GF-D8 (cell line): ENCODE measurements at places on chromosomes 3 and 15.

GRCh38 chr3:42656680-42657610, 3.4 kb downstream of the ZBTB47 start:
- DNase-seq: no peak

DNA sequence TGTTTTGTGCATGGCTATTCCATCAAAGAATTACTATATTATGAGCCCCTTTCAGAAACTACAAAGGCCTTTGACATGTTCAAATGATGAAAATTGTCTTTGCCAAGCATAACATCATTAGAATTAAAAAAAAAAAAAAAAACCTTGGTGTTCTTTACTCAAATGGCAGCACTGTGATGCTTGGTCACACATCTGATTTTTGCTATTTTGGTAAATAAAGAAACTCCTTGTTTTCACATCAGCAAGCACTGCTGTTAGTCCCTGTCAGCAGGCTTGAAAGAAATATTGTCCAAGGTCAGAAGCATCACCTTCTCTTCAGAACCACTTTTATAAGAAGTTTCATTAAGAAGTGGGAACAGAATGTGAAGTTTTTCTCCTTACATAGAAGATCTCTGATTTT, 537.3 kb downstream of the MFSD1 start:
- DNase-seq: no peak

GRCh38 chr15:48645558-48646330, at the start of gene FBN1:
Gene FBN1, minus strand, starts transcription at chr15:48645709. Its CDS starts 940 bp downstream, at chr15:48644769.
- no peak for DNase-seq

- DNase-seq: no peak
Measured at GRCh38 chr3:156902916-156903315, 76.8 kb downstream of the LEKR1 start.

DNA sequence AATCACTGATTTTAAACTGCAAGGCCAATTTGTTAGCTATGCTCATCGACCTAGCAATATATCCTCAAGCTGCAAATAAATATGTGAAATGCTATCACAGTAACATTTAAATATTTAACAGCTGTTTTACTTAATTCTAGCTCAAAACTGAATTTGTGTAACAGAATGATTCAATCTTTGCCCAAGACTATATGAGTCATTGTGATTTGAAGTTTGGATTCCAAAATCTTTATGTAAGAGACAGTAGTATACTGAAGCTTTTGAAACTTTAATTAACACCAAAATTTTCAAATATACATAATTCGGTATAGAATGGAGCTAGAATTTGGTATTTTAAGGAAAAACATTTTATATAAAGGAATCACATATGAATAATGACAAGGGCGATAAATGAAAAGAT, 603.0 kb upstream of the ROBO2 start:
- DNase-seq: no peak

DNA sequence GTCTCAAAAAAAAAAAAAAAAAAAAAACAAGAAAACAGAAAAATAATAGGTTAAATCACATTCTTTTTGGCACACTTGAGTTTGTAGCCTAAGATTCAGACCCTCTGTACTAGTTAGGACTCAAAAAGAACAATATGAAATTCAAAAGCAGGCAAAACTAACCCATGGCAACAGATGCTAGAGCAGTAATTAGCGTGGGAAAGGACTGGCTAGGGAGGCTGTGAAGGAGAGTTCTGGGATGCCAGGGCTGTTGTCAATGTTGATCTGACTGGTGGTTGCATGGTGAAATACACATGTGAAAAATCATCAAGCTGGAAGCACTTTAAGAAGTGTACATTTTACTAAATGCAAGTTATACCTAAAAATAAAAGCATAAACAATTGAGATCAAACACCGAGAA, 35.6 kb downstream of the KLHL6 start:
- no peak for DNase-seq

DNA sequence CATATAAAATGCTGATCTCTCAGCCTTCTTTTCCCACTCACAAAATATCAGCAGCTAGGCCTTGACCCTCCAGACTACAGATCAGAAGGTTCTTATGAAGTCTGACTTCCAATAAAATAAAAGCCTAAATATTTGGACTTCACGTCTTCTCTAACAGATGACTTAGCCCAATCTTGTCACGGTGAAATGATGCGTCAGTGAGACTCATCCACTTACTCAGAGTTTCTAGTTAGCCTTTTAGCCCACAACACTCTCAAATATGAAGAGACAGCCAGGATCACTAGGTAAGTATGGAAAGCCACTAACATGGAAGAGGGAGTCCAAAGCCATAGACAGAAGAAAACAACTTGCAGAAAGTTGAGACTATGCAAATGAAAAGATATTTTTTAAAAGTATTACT, 601.2 kb downstream of the PYDC2 start:
- DNase-seq: no peak

- DNase-seq: no peak
Measured at GRCh38 chr3:121482660-121483059, 63.1 kb downstream of the POLQ start.

DNA sequence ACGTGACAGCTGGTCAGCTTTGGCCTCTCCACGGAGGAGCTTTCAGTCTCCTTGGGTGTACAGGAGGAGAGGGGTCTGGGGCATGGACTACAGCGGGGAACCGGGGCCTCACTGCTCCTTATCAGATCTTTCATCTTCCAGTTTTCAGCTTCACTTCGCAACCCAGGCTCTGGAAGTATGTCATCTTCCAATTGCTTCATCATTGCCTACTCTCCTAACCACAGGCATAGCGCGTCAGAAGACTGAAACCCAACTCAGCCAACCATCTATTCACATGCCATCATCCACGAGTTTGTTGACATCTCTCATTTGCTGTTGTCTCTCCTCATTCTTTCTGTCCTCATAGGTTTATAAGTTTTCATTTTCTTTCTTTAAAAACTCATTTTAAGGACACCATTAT, 119.5 kb downstream of the MYLK start:
- peak; percentile 7 for DNase-seq

DNA sequence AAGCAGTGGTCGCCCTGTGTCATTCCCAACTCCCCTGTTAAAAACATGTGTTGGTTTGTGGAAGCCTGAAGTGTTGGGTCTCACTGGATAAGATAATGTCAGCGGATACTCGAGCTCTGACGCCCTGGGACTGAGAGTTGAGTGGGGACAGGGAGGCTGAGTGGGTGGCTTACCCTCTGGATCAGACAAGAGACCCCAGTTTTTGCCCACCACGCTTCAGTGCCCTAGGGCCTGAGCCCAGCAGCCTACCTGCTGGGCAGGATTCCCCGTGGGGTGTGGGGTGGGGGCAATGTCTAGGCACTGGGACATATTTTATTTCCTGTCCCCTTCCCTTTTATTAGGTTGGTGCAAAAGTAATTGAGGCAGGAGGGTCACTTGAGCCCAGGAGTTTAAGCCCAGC, 75.0 kb downstream of the SMAD6 start:
- no peak for DNase-seq

DNA sequence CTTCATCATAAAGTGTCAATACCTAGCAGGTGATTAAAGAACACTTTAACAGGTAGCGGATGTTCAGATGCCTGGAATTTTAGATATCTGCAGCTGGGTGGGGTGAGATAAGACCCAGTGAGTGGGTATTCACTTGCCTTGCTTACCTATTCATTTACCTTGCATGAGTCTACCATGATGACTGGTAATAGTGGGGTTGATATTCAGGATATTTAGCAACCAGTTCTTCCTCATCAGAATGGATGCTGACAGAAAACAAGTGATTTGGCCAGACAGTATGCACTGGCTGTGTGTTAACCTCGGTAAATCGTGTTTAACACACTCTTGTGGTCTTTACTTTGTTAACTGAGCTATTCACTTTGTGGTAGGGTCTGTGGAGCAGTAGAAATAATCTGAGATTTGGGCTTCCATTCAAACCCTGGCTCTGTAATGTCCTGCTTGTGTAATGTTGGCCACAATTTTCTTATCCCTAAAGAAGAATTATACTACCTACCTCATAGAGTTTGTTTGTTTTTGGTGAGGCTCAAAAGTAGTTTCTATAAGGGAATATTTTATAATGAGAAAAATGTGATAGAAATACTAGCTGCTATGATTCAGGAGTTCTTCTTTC, 391.9 kb upstream of the TBL1XR1 start:
- no peak for DNase-seq

DNA sequence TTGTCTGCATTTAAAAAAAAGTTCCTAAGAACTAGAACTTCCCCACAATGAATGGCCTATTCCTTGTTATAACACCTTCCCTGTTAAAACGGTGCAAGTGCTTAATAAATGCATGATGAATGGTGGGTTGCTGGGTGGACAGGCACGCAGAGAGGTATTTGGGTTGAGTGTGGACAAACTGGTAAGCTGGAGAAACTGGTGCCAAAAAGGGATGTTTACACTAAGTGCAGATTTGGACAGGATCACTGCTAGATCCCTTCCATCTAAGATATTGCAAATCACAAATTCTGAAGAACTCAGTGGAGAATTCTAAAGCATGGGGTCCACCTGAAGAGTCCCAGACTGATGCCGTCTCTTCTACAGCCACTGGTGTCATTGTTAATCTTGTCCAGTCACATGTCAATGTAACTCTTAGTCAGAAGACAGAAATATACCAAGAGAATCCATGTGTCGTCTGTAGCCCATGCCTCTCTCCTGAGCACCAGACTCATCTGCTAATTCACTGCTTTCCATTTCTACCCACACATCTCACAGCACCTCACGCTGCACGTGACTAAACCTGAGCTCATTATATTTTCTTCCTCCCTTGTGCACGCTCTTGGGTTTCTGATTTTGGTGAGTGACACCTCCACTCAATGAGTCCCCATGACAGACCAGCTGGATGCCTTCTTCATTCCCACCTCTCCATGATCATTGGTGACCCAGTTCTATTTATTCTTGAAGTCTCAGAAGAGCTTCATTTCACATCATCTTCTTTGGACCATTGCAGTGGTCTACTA, 328.9 kb downstream of the THSD4 start:
- no peak for DNase-seq

- no peak for DNase-seq
Measured at GRCh38 chr3:10933470-10933804, 59.1 kb upstream of the SLC6A1 start.

DNA sequence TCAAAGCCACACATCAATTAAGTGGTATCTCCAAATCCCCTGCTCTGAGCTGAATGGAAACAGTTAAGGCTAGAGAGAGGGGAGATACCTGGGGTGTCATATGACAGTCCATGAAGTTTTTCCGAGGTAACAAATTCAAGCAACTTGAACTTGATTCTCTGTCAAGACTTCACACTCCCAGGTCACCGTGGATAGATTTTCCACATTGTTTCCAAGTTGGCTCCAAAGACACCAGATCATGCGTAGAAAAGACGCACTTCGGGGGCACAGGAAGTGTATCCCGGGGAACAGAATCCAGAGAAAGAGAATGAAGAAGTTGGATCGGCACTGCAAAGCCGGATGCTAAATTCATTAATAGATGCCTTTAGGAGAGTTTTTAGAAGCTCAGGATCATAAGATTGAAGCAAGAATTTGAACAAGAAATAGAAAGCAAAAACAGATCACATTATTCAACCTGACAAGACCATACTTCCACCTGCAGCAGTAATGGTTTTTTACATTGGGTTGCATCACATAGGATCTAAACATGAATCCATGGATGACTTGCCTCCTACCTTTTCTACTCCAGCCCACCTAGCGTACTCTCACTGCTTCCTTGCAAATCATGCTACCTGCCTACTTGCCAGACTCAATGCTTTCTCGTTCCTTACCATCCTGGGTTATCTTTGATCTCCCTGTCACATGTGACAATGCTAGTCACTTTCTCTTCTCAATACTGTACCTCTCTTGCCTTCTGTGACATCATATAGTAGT, 253.0 kb upstream of the ADAMTS9 start:
- DNase-seq: no peak

DNA sequence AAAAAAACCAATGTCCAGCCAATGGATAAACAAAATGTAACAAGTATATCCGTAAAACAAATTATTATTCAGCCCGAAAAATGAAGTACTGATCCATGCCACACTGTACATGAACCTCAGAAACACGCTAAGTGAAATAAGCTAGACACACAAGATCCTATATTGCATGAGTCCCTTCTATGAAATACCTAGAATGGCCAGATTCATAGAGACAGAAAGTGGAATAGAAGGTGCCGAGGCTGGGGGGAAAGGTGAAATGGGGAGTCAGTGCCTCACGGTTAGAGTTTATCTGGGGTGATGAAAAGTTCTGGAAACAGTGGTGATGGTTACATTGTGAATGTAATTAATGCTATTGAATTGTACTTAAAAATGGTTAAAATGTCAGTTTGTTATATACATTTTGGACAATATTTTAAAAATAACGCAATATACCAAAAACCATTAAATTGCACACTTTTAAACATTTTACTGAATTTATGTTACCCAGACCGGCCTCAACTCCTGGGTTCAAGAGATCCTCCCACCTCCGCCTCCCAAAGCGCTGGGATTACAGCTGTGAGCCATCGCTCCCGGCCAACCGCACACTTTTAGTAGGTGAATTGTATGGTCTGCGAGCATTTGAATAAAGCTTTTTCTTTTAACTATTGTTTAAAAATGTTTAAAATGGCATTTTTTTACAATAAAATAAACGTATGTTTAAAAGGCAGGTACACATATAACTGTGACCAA, 2.1 kb downstream of the RNF168 start:
- DNase-seq: no peak

- DNase-seq: no peak
Measured at GRCh38 chr3:24060055-24060454, 115.0 kb downstream of the NR1D2 start.

- DNase-seq: no peak
Measured at GRCh38 chr3:30934208-30934550, 39.7 kb upstream of the GADL1 start.

DNA sequence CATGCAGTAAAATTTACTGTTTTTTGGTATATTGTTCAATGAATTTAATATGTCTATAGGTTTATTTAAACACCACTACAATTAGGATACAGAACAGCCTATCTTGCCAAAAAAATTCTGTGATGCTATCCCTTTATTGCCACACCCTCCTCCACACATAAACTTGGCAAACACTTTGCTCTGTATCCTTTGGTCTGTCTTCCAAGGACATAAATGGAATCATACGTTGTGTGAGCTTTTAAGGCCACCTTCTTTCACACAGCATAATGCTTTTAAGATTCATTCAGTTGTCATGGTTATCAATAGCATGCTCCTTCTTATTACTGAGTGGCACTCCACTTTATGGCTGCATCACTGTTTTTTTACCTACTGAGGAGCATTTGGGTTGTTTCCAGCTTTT, 71.5 kb downstream of the CERS3 start:
- no peak for DNase-seq

GRCh38 chr3:192026661-192027060, 565.7 kb downstream of the PYDC2 start:
- no peak for DNase-seq

DNA sequence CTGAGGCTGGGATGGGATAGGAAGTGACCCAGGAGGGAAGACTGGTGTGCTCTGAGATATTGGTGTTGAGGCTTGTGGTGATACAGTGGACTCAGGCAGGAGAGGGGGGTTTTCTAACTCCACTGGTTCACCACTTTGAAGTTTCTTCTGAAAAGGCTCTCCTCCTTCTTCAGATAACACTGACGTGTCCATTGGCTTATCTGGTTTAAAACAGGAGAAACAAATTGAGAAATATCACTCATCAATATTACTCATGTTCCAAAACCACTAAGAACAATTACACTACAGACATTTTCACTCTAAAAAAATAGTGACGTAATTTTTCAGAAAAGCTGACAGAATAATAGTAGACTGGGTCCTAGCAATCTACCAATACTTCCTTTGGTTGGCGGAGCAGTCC, 23.1 kb downstream of the TP53BP1 start:
- DNase-seq: no peak
